ENCODE measurements at places on chromosomes 11 and 22.

- DNase-seq, result no peak
Observed at GRCh38 chr22:20574920-20575353, 67.5 kb downstream of the MED15 start.

GRCh38 chr22:21984793-21985192 is 2.2 kb upstream of the TOP3B start:
- no peak for DNase-seq

- DNase-seq, result no peak
Observed at GRCh38 chr11:47534704-47535251, 18.2 kb downstream of the CELF1 start.

DNA sequence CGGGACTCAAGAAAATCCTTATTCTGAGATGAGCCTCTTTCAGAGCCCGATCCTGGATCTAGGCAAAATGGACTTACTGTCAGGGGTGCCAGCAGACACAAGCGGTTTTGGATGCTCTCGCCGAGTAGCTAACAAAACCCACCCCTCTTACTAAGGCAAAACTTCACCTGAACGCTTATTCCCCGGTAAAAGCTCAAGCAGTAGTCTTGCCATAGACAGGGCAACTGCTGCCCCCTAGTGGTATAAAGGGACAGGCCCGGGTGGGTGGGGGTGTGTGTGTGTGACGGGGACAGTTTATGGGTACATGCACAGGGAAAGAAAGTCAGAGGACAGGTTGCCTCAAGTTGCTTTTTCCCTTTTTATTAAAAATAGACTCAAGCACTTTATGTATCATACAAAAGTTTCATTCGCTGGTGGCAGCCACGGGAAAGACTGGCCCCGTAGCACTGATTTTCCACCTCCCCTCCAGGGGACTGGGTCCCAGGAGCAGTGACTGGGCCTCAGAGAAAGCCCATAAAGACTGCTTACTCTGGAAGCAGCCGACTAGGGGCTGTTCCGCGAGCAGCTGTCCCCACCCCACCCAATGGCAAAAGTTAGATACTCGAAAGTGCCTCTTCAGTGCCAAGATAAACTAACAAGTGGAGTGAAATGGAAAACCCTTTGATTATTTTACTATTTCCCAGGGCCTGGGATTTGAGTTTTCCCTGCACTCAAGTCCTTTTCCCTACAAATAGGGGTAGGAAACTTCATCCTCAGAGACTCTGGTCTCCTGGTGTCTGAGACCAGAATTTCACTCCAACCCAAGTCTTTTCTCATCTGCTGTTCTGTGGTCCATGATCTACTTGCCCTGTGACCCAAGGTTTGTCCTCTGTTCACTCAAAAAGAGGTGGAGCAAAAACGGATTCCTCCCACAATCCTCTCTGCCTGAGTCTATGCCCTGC is 4.7 kb downstream of the YPEL4 start:
- peak; percentile 78 for DNase-seq

DNA sequence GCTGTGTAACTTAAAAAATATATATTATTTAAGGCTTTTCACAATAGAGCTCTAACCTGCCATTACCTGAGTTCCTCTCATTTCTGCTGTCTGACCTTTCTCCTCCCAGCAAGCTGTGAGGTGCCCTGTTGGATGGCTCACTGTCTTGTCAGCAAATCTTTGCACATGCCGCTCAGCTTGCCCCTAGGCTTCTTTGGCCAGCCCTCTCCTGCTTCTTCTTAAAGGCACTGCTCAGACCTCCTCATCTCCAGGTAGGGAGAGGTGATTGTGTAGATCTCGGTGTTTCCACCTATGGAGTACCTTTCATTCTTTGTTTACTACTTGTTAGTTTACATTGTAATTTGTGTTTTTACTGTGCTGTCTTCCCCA is 96.5 kb downstream of the EXT2 start:
- no peak for DNase-seq

GRCh38 chr11:67409261-67409666 is 5.4 kb downstream of the TBC1D10C start:
- DNase-seq, result no peak
